ENCODE measurements at places on chromosomes 12 and 14.

DNA sequence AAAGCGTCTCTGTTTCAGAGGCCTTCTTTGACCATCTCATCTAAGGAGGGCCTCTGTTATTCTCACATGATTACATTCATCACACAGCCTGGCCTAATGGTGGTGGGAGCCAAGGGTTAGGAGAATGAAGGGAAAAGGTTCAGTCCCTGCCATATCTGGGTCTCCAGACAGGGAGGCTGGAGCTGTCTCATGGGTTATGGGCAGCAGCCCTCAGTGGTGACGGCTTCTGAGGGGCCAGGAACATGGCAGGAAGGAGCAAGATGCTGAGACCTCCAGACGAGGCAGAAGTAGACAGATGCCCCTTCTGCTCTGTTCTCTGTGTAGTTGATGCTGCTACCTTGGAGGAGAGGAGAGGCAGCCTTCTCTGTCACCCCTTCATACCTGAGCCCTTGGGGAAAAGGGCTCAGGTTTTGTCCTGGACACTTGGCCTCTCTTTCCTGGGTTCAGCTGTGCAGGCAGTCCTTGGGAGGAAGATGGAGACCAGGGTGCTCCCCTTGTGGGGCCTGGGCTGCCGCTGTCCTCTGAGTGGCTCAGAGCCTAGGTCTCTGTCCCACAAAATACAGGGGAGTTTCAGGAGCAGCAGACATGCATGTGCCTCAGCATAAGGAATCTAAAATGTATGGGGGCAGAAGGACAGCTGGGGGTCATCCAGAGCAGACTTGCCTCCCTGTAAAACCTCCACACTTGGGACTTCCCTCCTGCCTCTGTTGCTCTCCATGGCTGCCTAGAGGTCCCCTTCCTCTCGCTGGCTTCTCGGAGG, 3.6 kb downstream of the IFI27L2 start:
- DNase-seq, result no peak

DNA sequence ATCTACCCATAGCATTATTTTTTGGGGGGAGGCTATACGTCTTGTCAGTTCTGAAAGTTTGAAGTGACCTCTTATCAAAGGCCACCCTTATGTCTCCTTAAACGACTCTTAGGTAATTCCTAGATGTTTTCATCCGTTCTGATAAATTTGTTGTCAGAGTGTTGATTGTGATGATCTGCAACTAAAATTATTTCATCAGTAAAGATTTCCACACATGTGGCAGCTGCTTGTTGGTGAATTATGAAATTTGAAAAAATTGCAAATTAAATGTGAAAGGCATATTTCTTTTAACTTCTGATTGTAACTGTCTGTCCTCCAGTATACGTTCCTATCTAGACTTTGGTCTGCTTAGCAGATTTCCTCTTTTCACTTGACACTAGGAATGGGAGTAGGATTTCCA, 1.4 kb downstream of the ADIPOR2 start:
- peak; percentile 77 for DNase-seq

- no peak for DNase-seq
These were observed 3.5 kb downstream of the STXBP6 start for GRCh38 chr14:25046301-25046943.

DNA sequence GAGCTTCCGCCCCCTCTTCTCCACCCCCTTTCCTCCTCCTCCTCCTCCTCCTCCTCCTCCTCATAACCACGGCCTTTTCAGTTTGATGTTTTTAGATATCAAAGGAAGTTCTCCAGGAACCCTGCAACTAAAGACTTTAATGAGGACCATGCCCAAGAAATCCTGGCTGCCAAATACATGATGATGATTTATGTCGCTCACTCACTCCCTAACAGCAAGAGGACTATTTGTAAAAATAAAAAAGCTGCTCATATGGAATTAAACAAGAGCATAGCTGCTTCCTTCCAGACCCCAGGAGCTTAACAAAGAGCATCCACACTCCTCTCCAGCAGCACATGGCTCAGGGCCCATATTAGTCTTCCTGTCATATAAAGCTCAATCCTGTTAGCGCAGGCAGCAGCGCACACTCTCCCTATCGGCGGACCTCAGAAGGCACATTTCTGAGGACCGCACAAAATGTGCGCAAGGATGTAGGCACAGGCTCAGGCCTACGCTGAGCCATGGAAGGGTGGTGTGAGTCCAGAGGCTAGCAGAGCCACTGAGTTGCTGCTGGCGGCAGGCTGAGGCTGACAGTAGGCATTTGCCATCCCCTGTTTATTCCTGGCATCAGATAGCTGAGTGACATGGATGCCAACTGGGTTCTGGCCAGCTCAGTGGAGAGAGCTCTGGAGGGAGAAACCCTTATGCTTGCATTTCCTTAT, 232.8 kb downstream of the MSRB3 start:
- no peak for DNase-seq

GRCh38 chr14:79270361-79270760, 940.9 kb downstream of the DIO2 start:
- DNase-seq, result no peak

- DNase-seq, result peak; percentile 60
These were observed 33.9 kb upstream of the CDK17 start for GRCh38 chr12:96434107-96434506.

DNA sequence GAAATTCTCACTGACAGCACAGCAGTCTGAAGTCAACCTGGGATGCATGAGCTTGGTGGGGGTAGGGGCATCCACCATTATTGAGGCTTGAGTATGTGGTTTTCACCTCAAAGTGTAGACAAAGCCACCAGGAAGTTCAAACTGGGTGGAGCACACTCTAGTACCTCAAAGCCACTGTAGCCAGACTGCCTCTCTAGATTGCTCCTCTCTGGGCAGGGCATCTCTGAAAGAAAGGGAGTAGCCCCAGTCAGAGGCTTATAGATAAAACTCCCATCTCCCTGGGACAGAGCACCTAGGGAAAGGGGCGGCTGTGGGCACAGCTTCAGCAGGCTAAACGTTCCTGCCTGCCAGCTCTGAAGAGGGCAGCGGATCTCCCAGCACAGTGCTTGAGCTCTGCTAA, 143.0 kb downstream of the KITLG start:
- no peak for DNase-seq

- DNase-seq, result peak; percentile 57
These were observed 129.9 kb downstream of the CRACR2A start for GRCh38 chr12:3622822-3623690.

GRCh38 chr12:54683398-54683797, 35.2 kb upstream of the DCD start:
- no peak for DNase-seq

- no peak for DNase-seq
These were observed 14.5 kb upstream of the NAV3 start for GRCh38 chr12:77816196-77816595.

GRCh38 chr12:125512541-125513298, 447.5 kb downstream of the AACS start:
- peak; percentile 8 for DNase-seq

- no peak for DNase-seq
These were observed 653 bp upstream of the IFI27 start for GRCh38 chr14:94109915-94110250.

GRCh38 chr14:90518941-90519256, 122.1 kb downstream of the CALM1 start:
- peak; percentile 13 for DNase-seq

- no peak for DNase-seq
These were observed 111.2 kb downstream of the LRRK2 start for GRCh38 chr12:40335991-40336390.

- DNase-seq, result no peak
These were observed 88.1 kb upstream of the NAV3 start for GRCh38 chr12:77742631-77743030.

DNA sequence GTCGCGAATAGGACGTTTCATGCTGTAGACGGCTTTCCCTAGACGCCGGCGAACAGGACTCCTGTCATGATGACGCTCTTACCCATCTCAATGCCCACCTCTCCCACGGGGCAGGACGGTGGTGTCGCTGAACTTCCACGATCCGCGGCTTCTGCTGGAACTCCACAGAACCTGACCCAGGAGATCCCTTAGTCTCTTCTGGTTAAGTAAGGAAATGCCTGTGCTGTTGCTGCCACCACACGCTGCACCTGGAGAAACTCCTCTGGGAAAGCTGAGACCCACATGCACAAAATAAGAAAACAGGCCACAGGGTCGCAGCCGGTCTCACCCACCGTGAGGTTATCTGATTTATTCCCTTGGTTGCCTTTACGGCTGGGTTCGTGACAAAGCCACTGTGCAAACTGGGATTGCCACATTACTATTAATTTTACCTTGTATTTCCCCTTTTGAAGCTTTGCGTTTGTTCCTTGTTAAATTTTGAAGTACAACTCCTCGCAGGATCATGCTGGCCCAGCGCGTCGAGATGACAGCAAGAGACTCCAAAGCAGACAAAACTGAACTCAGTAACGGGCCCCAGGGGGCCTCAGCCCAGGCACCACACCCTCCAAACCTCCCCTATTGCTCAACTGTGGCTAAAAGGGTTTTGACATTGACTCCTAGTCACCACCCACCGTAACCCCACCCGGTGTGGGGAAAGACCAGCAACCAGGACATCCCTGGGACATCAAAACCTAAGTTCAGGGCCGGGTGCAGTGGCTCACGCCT, 9.2 kb upstream of the MMP17 start:
- peak; percentile 78 for DNase-seq

DNA sequence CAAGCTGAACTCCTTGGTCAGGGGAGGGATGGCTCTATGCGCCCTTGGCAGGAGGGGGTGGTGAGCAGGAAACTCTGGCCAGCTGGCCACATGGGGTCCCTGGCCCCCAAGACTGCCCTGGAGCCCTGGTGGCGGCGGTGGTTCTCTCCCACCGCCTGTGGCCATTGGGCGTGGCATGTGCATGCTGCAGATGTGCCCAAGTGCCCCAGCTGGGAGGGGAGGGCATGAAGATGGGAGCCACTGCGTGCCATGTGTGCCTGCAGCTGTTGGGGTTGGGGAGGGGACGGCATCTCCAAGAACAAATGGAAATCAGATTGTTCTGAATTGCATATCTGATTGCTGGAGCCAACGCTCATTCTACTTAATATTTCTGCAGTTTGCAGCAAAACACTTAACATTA, 115.7 kb upstream of the IGF1 start:
- no peak for DNase-seq

DNA sequence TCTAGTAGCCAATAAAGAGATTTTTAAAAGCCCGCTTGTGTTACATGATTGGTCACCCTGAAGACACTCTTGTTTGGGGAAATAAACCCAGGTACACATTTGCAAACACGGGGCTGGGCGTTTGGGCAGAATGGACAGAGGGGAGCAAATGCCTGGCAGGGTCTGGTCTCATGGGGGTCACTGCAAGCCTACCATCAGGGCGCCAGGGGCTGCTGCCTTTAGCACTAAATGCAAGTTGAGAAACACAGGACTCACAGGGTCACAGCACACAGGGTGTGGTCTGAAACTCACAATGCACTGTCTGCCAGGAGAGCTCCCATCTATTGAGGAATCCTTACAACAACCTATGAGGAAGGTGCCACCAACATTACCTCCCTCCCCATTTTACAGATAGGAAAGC, 62.6 kb downstream of the CHGA start:
- no peak for DNase-seq

GRCh38 chr12:93413064-93413463, 28.7 kb downstream of the UBE2N start:
- peak; percentile 33 for DNase-seq

- DNase-seq, result no peak
These were observed 46.3 kb upstream of the STON2 start for GRCh38 chr14:81446279-81447007.

DNA sequence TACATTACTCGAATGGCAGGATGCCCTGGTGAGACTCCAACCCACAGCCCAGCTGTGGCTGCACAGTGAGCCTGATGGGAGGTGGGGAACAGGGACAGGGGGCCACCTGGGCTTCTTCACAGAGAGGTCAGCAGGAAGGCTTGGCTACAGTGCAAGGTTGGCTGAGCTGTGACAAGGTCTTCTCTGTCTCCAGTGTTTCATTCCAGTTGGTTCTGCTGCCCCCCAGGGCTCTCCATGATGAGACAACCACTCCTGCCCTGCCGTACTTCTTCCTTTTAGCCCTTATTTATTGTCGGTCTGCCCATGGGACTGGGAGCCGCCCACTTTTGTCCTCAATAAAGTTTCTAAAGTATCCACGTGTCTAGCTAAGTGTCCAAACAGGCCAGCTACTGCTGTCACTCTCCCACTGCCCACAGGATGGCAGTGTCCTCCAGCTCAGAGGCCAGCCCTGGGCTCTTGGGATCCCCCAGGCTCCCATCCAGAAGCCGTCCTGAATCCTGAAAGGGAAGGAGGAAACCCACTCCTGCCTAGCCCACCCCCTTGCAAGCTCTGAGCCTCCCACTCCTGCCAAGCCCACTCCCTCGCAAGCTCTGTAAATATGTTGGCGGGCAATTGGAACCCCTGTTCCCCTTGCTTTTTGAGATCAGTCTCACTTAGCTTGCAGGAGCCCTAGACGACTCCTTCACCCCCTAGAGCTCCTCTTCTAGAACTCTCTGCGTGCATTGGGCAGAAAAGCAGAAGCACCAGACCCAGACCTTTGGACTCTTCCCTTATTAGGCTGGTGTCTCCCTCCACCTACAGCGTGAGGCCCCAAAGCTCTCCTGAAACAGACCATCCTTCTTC, 5.4 kb downstream of the C1QL4 start:
- DNase-seq, result peak; percentile 67

- DNase-seq, result no peak
These were observed 12.5 kb upstream of the KRT82 start for GRCh38 chr12:52418576-52419110.

GRCh38 chr14:52175982-52176502, 91.5 kb upstream of the PTGDR start:
- no peak for DNase-seq

GRCh38 chr12:119016715-119017114, 35.4 kb downstream of the SRRM4 start:
- DNase-seq, result no peak

- no peak for DNase-seq
These were observed 5.7 kb downstream of the OTUB2 start for GRCh38 chr14:94031883-94032279.

GRCh38 chr12:15497671-15498292, 175.5 kb downstream of the PTPRO start:
- DNase-seq, result peak; percentile 83

DNA sequence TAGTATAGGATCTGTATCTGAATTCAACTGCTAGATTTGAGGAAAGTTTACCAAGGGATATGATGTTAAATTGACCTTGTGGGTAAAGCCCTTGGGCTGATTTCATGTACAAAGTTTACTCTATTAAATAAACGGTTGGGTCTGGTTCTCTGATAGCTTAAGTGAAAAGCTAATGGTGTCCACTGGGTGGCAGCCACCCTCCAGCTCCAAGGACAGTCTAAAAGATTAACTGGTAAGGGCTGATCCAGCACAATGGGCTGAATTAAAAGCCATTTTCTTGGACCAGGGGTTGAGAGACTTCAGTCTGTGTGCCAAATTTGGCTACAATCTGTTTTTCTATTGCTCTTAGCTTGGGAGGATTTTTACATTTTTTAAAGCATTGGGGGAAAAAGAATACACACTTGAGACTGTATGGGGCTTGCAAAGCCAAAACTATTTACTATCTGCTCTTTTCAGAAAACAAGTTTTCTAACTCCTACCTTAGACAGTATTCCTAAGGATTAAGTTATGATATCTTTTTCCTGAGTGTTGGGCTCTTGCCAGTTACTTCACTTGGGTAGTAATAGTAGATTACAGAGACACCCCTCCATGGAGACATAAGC, 116.5 kb downstream of the GPHN start:
- DNase-seq, result peak; percentile 39

GRCh38 chr14:94942601-94943000, 172.7 kb upstream of the GSC start:
- no peak for DNase-seq

GRCh38 chr14:42523666-42524065, 917.0 kb downstream of the LRFN5 start:
- DNase-seq, result peak; percentile 79
